ENCODE measurements at places on chromosomes 7 and 10.

DNA sequence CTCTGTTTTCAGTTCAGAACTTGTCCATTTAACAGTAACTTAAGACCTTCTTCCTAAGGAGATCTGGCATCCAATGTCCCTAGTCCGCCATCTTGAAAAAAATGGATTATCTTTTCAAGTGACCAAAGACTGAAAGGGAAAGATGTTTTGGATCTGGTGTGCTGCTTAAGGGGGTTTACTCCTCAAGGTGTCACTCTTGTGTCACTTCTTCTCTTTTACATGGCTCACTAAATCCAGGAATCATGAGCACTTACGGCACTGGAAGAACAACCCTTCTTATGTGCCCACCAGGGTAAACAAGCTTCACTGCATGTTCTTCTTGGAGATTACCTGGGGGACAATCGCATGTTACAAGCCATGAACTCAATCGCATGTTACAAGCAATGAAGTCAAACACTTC lies 43.7 kb downstream of the ANXA8 start:
- no peak for DNase-seq

DNA sequence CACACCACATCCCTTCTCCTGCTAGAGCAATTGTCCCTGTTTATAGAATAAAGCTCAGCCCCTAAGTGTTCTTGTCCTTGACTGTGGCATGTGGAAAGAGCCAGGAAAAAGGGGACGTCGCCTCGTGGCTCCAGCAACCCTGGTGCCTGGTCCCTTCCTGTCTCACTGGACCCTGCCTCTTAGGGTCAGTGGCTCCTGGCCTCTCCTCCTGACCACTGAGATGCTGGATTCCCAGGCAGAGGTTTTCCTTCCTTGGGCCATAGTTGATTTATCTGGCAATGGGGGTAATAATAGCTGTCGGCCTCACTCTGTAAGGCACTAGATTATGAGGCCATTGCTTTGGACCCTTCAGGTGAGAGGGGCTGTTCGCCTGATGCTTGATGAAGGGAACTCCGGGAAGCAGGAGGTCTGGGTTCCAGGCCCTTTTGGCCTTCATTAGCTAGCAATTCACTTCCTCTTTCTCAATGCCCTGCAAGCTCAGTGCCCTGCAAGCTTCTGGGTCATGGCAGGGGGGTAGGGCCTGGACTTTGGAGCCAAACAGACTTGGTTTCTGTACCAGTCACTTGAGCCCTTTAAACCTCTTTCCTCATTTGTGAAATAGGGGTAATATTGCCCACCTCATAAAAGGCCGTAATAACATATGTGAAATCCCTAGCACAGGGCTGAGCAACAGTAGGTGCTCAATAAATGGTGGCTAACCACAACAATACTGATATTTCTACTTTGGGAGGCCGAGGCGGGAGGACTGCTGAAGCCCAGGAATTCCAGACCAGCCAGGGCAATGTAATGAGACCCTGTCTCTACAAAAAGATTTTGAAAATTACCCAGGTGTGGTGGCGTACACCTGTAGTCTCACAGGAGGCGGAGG lies 1.1 kb downstream of the ASL start:
- no peak for DNase-seq

DNA sequence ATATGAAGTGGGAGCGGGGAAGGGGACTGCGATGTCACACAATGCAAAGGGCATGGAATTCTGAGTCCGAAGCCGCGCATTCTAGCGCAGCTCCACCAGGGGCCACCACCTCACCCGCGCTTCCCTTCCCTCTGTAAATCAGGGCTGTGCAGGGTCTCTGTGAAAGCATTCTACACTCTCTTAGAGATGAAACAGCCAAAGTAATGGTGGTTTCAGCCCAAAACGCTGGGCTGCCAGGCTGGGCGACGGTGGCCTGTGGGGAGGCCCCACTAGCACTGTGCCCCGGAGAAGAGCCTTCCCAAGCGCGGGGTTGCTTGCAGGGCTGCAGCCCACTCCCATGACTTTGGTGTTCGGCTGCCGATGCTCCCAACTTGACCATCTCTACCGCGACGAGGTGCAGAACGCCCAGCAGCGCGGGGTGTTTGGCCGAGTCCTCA lies 11.4 kb downstream of the ATG9B start:
- peak; percentile 50 for DNase-seq

- DNase-seq: no peak
These were observed 508.9 kb downstream of the RPS24 start for GRCh38 chr10:78542521-78542920.

DNA sequence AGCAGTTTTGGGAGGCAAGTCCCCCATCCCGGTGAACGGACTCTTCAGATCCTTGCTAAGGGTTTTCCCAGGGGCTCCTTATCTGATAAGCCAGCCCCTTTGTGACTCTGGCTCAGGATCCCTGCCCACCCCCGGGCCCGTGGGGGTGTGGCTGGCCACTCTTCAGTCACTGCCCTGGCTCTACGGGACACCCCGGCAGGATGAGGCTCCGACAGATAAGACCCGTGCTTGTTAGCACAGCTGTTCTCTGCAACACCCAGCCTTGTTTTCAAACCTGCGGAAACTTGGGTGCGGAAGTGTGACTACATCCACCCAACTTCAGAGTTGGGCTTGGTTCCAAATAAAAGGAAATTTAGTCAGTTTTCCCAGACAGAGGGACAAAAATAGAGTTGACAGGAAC lies 66.7 kb upstream of the PODXL start:
- DNase-seq: no peak

GRCh38 chr7:33423646-33424020 lies 294.3 kb downstream of the BBS9 start:
- DNase-seq: no peak

- no peak for DNase-seq
These were observed 32.1 kb upstream of the PAX2 start for GRCh38 chr10:100713049-100713858.

DNA sequence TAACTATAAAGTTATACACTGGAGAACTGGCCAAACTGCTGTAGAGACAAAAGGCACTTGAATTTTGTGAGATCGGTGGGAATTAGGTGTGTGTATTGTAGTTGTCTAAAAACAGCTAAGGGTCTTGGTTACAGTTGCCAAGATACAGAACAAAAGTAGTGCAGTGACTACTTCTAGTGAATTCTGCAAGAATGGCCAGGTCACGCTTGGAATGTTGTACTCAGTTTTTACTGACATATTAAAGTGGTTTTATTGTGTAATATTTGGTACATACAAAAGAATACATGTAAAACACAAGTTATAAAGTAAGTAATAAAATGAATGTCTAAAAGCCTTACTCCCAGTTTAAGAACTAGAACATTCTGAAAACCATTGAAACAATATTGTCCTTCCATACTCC lies 42.4 kb downstream of the PRPF18 start:
- peak; percentile 41 for DNase-seq

DNA sequence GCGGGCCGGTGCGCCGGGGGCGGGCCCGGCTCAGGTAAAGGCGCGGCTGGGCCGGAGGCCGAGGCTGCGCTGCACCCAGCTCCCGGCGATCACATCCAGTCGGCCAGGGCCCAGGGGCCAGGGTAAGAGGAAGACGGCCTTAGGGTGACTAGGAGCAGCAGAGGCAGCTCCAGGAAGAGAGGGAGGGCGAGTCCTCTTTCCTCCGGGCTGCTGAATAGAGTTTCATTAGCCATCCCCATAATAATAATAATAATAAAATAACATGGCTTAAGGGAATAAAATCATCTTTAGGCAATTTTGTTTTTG lies 44.8 kb upstream of the CDK1 start:
- DNase-seq: no peak

DNA sequence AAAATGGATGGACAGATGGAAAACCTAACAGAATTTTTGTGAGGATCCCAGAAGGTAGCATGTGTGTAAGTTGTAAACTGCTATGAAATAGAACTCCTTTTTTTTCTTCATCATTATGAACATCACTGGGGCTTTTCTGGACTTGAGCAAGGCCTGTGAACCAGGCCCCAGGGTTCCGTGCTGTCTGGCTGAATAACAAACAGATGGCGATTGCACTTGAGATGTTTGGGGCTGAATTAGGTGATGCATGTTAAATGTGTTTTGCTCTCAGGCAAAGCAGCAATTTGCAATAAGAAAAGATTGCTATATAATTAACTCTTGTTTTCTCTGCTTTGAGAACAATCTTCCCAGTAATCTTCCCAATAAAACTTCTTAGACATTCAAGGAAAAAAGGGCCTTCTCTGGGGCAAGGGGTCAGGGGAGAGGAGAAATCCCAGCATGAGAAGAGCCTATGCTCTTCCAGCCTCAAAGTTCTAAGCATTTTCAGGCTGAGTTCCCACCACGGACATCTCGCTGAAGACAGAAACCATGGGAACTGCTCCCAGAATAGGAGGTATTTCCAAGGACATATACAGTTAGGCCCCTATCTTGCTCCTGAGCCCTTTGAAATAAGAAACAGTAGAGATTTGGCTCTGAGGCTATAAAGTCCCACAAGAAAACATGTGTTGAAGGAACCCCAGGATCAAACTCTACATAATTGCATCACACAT lies 98.7 kb downstream of the ITIH5 start:
- DNase-seq: no peak

DNA sequence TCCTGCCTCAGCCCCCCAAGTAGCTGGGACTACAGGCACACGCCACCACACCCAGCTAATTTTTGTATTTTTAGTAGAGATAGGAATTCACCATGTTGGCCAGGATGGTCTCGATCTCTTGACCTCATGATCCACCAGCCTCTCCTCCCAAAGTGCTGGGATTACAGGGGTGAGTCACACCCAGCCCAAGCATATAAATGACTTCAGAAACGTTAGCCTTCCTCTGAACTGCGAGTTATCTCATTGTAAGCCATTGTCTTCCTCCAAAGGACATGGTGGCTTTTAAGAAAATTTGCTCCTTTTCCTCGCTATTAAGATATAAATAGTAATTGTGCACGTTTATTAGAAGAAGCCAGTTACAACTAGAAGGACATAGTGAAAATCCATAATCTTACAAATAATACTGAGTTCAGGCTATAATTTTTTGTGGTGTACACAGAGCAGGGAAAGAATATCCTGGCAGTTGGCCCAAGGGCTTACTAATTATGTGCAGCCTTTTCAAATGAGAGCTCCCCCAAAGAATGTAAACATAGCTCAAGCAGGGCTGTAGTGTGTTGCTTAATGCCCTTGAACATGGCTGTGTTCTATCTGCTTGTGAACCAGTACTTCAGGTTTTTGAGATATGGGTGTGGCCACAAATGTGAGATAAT lies 495.8 kb downstream of the PARD3 start:
- DNase-seq: peak; percentile 97

DNA sequence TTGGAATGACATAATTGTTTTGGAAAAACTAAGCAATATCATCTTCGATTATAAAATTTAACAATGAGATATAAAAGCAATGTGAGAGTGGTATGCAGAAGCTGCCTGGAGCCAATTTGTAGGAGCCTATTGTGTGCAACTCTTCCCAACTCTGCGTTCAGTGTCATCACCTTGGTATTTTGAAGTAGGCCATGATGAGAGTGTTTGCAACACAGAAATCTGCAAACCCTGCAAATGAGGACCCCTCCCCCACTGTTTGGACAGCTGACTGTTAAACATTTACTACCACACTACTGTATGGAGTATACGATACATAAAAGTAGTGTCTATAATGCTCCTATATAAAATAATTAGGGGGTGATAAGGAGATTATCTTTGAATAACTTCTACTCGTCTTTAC lies 531.3 kb downstream of the ATRNL1 start:
- peak; percentile 2 for DNase-seq
